Substantia nigra (tissue), 51 donors: ENCODE measurements at places on chromosomes 5 and 9.

DNA sequence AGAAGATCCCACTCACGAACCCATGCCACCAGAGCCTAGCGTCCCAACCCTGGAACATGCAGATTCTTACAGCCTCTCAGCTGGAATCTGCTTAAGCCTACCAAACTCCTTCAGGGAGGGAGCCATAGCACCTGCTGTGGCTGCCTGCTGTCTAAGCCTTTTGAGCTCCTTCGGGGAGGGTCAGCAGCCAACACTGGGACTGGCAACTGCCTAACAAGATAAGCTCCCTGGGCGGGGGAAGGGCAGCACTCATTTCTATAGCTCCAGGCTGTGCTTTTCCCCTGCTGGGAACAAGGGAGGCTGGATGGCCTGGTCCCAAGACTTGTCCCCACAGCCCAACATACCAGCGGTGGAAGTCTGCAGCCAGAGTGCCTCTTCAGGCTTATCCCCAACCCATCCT is 199.1 kb upstream of the OR13F1 start:
- no peak for DNase-seq

GRCh38 chr9:35726931-35727330 is 5.1 kb downstream of the TLN1 start:
- no peak for DNase-seq

DNA sequence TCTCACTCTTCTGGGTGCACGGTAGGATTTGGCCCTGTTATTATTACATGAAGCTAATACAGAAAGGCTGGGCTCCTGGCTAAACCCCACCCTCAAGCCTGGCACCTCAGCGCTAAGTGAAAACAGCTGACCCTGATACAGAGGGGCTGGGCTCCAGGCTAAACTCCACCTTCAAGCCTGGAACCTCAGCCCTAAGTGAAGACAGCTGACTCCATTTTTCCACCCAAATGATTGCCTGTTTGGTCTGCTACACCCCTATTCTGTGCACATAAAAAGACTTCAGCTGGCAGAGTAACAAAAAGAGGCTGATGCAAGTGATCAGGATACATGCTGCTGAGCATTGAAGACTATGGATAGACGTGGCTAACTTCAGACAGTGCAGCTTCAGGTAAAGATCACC is 148.4 kb upstream of the CLINT1 start:
- DNase-seq: no peak

DNA sequence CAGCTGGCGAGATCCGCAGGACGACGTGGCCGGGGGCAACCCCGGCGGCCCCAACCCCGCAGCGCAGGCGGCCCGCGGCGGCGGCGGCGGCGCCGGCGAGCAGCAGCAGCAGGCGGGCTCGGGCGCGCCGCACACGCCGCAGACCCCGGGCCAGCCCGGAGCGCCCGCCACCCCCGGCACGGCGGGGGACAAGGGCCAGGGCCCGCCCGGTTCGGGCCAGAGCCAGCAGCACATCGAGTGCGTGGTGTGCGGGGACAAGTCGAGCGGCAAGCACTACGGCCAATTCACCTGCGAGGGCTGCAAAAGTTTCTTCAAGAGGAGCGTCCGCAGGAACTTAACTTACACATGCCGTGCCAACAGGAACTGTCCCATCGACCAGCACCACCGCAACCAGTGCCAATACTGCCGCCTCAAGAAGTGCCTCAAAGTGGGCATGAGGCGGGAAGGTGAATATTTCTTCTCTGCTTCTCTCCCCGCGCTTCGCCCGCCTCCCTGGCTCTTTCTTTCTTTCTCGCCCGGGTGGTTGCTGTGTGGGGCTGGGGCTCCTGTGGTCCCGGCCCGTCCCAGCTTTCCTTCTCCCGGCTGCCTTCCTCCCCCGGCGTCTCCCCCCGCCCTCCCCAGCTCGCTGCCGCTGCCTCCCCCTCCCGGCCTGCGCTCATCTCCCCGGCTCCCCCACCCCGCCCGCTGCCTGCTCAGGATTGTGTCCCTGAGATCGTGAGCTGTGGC is 2.2 kb downstream of the NR2F1 start:
- DNase-seq: no peak

DNA sequence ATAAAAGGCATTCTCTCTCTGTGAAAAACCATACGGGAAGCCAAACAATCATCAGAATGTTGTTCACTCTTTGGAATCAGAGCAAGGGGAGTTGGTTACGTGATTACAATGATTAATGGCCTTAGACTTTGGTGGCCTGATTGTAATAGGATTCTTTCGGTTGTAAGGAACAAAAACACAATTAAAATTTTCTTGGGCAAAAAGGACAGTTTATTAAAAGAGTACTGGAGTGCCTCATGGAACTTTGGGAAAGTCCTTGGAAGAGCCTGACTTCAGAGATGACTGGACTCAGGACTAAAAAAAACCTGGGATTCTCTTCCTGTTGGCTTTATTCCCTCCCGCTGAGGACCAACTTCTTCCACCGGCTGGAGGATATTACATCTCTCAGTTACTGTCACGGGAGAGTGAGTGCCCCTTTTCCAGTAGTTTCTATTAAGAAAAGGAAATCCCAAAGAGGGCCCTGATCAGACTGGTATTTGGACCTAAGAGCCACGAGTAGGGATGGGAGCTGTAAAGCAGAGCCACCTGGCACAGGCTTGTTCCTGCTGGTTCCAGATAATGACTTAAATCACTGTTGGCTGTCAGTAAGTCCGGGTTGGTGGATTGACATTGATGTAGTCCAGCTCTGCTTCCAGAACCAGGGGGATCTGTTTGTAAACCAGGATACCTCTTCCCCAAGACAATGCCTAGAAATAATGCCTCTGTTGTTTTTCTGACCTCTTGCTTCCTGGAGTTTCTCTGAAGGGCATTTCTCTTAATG is 53.9 kb downstream of the CFAP95 start:
- DNase-seq: no peak

DNA sequence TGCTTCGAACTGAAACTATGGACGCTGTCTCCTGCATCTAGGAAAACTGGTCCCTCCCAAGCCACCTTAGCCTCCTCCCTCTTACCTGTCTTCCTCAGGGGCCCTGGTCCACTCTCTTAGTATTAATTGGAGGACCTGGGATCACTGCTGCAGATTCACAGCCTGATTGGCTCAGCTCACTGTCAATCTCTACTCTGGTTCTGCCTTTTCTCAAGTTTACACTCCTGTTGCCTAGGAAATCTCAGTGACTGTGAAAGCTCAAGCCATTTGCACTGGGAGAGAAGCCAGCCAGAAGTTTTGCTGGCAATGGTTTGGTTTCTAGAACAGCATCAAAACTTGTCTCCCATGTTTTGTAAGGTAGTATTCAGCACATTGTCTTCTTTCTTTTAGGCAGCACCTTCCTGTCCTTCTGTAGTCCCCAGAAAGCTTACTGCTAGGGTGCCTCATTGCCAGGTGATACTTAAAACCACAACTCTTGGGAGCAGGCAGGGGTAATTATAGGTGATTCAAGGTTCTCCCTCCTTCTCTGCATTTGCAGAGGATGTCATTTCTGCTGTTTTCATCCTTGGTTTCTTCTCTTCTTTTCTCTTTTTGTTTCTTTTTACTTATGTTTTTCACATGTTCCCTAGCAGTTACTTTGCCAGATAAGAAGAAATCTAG is at the start of gene CAPSL:
CAPSL (minus strand) TSS at position 55 of the 660 bp plus-strand sequence. CDS start 17,502 bp downstream, outside the sequence.
- no peak for DNase-seq

DNA sequence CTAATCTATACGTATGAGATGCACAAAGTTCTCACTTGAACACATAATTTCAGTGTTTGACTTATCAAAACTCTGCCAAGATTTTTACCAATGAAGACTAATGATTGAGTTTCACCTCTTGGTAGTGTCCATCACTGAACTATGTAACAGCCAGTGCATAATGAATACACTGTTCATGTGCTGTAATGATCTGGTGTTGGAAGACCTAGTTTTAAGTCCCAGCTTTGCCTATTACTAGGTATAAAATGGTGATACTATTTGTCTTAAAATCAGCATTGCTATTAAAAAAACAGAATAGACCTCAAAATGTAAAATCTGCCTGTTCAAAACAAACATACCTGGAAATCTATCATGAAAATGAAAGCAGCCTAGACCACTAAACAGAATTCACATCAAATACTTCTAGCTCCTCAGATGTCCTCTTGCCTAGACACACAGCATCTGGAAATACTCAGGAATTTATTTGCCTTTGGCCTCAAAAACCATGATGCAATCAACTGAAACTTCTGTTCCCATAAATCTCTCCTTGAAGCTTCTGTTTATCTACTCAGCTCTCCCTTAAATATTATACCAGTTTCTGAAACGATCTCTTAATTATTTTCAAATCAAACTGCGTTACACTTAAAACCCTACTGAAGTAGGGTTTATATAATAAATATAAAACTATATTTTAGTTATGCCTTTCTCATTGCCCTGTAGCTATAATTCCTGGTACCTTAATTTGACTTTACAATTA is 38.1 kb downstream of the MRPS27 start:
- no peak for DNase-seq

DNA sequence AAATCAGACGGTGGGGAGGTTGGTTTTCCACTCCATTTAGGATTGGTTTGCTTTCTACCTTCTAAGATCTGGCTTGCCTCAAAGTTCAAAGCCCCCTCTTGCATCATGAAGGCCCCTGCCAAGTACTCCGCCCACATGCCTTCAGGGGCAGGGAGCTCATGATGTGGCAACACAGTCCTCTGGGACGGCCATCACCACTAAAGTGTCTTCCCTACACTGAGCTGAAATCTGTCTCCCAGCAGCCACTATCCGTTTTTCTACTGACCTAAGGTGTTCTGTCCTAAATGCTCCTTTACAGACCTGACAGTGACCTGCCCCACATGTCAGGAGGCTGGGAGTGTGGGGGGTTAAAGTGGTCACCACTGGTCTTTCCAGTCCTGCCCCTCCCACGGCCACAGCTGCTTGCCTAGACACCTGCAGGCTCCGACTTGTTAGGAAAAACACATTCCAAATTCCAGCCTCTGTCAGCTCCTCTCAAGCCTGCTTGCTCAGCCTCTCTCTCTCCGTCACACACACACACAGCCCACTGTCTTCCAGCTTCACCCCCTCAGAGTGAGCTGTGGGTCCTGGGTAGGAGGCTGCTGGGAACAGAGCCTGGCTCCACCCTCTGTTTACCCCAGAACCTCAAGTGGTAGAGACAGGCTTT is 44.9 kb downstream of the SHB start:
- peak; percentile 36 for DNase-seq

DNA sequence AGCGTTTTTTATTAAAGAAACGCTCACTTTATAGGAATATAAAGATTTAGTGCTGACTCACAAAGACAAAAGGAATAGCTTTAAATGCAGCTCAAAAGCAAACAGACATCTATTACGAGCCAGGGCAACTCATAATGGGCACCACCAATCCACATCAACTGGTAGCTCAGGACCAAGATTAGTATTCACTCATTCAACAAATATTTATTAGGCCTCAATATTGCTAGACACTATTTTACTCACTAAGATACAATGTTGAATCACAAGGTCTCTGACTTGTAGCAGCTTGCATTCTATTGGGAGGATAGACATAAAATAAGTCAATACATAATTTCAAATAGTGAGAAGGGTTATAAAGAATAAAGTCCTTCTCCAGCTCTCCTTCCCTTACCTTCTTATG is 8.0 kb upstream of the MAN2A1 start:
- no peak for DNase-seq

DNA sequence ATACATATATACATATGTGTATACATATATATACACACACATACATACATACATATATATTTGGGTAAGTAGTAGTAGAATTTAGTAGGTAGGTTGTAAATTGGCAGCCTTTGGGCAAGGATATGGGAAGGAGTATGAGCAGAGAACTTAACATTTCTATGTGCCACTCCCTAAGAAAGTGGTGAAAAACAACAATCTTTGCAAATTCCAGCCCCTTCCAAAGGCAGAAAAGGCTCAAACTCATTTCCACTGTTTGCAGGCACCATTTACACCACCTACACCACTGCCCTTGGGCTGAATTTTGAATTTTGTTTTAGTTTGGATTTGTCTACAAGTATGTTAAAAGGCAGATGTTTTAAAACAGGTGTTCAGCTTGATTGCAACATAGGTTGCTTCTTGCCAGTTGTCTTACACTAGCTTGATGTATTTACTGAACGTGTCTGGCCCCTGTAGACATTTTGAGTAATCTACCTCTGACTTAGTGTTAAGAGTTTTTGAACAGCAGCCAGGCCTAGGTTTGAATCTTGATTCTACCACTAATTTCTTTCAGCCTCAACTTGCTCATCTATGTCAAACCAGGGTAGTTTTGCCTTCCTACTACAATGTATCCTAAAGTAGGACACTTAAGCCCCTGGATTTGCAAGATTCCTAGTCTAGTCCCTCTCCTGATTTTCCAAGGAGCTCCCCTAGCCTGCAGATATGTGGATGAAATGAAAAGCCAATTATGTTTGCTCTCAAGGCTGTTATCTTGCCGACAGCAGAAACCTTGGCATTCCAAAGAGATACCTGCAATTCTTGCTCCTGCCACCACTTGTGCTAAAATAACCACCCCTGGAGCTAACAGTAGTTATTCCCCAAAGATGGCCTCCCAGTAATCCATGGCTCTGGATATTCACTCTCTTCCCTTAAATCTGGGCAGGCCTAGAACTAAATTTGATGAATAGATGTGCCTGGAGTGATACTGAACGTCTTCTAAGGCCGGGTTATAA is 156.2 kb upstream of the SLC44A1 start:
- DNase-seq: no peak

DNA sequence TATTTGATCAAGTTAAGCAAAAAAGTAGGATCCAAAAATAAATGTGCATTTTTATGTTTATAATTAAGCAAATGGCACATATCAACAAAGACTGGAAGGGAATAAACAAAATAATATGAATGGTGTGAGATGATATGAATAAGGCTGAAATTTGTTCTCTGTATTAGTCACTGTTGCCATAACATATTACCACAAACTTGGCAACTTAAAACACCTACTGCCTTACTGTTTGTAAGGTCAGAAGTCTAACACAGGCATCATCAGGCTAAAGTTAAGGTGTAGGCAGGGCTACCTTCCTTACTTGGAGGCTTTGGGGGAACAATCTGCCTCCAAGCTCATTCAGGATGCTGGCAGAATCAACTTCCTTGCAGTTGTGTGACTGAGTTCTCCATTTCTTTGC is 19.3 kb downstream of the PGGT1B start:
- no peak for DNase-seq

- no peak for DNase-seq
Observed at GRCh38 chr5:154265197-154265773, 74.8 kb downstream of the GALNT10 start.

GRCh38 chr9:4211806-4212205 is 88.1 kb downstream of the GLIS3 start:
- DNase-seq: no peak

- no peak for DNase-seq
Observed at GRCh38 chr5:91006713-91007112, 376.4 kb downstream of the ARRDC3 start.

DNA sequence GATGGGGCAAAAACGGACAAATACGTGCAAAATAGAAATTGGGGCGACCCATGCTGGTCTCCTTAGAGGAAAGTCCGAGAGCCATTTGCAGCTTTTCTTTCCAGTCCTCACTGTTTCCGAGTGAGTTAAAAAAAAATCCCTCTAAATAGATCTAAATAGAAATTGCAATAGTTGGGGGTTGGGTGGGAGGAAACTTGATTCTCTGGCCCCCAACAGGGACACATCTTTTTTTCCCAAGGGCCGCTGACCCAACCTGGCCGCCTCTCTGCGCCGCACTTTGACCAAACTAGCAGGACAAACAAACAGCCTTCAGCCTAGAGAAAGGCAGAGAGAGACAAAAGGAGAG is 2.8 kb upstream of the NKX2-5 start:
- DNase-seq: no peak
